ENCODE measurements at places on chromosomes 12 and 14. TPM values are rescaled to one million over a fixed set of nuclear protein-coding genes. Genes with fewer than 3 reads are reported as not detected.

Gene PPP1R12A
- total RNA-seq = 80.8 TPM

Gene PMCH
- not detected for total RNA-seq

Gene VRTN
- total RNA-seq = not detected

GRCh38 chr12:74537126-74537706 is 419 bp upstream of the ATXN7L3B start:
- H3K27ac ChIP-seq = peak overlapping the region; percentile 95
- DNase-seq = peak; percentile 81
- H3K36me3 ChIP-seq = peaks cover 14% of the 10 kb centered on the region

- H3K4me3 ChIP-seq = no peak overlapping the region
- no peak for DNase-seq
- H3K27ac ChIP-seq = no peak overlapping the region
- no peaks in the 10 kb centered on the region for H3K4me1 ChIP-seq
These were observed 223.8 kb downstream of the EFCAB11 start for GRCh38 chr14:89730687-89731086.
